ENCODE measurements at places on chromosomes 3 and 15.

DNA sequence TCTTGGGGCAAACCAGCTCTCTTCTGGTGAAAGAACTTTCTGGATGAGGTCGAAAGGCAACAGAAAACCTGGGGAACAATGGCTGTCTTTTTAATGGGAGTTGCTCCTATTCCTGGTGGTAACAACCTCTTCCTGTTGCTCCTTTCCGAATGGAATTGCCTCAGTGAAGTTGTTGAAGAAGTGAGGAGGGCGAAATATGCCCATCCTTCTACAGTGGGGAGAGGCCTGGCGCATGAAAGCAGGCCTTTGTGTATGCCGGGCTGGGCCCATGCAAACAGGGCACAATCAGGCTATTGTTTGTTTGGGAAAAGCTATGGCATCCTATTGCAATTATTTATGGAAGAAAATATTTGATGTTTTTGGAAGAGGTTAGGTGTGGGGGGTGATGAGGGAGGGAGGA, 166.9 kb downstream of the IGF1R start:
- DNase-seq = no peak

GRCh38 chr15:58396181-58396580, 35.6 kb upstream of the LIPC start:
- no peak for DNase-seq

- DNase-seq = no peak
These were observed 810.2 kb upstream of the ALCAM start for GRCh38 chr3:104556372-104557078.

DNA sequence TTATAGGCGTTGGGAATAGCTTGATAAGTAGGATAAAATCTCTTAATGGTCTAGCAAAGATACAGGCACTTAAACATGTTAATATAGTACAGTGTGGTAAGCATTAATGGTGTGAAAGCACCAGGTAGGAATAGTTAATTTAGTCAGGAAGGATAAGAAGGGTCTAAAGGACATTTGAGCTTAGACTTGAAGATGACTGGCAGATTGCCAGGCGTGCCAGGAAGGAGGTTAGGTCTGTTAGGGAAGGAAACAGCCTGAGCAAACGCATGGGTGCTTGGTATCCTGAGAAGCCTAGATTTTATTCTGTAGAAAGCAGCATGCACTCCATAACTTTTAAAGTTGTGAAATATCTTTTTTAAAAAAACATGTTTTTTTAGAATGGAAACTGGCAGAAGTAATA, 17.7 kb downstream of the SEC62 start:
- DNase-seq = no peak

- no peak for DNase-seq
These were observed 113.9 kb downstream of the TMEM108 start for GRCh38 chr3:133152056-133152455.

GRCh38 chr3:143383421-143383820, 263.9 kb downstream of the CHST2 start:
- no peak for DNase-seq

GRCh38 chr15:69591905-69592508, 139.4 kb downstream of the RPLP1 start:
- DNase-seq = no peak

DNA sequence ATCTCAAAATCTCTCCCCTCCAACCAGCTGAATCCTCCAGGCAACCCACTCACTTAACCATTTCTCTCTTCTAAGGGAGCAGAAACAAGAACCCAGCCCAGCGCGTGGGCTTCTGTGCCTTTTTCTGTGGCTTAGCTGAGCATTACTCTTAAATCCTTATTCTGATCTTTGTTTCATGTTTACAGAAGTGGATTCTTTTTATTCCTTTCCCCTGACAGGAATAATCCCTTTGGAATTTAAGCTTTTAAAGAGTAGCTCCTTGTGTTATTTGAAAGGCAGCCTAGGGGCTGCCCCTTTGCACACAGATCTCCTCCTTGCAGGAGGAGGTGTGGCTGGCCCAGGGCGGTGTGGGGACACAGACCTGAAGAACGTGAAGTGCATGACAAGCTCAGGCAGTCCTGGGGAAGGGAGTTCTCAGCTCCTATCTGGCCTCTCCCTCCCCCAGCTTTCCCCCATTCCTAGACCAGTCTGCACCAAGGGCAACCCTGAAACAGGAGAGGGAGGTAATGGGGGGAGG, 77.1 kb upstream of the UBE2E1 start:
- DNase-seq = no peak

DNA sequence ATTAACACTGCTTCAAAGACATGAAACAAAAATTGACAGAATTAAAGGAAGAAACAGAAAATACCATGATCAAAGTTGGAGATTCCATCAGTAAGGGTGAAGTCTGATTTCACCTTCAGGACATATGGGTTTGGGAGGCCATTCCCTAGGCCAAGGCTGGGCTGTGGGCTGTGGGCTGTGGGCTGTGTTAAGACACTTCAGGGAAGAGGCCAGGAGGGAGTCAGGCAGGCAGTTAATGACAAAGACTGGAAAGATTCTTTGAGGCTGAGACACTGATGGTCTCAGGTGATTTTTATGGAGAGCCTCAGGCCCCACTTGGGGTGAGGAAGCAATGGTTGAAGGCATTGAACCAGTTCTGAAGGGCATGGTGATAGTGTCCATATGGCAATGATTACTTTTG, 57.5 kb downstream of the MAGEF1 start:
- DNase-seq = no peak

DNA sequence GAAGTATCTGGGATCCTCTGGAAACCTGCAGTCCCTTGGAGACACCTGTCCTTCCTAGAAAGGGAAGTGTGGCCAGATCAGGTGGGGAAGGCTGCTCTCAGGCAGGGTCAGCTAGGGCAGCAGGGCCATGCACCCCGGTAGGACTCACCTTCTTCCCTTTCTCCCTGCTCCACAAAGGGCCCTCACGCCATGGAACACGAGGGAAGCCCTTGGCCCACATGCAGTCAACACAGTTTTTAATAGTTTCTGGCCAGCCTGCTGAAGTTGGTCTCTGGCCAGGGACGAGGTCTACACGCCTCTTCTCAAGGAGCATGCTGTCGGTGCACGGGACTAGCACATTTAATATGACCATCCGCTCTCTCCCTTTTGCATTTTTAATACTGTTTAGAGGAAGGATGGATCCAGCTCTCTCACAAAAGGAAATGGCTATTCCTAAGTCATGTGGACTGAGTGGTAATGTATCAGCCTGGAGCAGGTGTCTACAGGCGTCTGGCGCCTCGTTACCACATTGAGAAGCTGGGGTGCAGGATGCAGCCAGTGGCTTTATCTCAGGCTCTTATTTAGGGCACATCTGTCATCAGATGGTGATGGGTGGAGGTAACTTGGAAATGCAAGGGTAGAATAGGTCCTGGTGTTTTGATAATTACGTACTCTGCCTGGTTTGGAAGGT, 153.9 kb downstream of the KLF13 start:
- DNase-seq = no peak

- no peak for DNase-seq
These were observed 47.3 kb downstream of the WWTR1 start for GRCh38 chr3:149610351-149611105.

- DNase-seq = no peak
These were observed 213.9 kb upstream of the PFN2 start for GRCh38 chr3:150184426-150185071.

DNA sequence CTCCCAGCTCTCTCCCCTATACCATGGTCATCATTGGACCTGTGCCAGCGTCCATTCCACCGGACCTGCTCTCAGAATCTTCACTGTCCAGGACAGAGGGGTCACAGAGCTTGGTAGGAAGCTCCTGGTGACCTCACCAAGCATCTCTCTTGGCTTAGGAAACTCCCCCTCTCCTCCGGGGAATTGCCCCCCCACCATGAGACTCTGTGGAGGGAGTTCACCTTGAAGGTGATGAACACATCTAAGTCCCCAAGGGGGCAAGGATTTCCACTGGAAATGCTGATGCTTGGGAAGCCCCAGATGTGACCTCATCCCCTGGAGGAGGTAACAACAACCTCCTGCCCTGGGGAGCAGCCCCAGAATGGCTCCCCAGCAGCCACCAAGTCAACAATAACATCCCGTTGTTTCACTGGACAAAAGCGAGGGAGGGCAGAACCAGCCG, 3.2 kb downstream of the SEMA7A start:
- DNase-seq = no peak

- DNase-seq = no peak
These were observed 33.2 kb downstream of the PML start for GRCh38 chr15:74027688-74028087.

GRCh38 chr3:175526191-175526590, 667.1 kb downstream of the NAALADL2 start:
- no peak for DNase-seq

DNA sequence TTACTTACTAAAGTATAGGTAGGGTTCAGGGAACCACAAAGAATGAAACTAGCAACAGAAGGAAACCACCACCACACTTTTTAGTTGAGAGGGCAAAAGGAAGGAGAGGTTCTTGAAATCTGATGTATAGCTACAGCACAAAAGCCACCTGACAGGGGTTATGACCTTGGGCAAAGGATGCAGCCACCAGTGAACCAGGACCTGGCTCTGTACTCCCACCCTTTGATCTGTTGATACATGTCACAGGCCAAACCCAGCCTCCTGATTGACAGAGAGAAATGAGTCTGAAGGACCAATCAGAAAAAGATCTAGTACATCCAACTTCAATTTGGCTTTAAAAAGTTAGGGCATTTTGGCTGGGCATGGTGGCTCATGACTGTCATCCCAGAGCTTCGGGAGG, 20.0 kb upstream of the BLM start:
- DNase-seq = no peak

DNA sequence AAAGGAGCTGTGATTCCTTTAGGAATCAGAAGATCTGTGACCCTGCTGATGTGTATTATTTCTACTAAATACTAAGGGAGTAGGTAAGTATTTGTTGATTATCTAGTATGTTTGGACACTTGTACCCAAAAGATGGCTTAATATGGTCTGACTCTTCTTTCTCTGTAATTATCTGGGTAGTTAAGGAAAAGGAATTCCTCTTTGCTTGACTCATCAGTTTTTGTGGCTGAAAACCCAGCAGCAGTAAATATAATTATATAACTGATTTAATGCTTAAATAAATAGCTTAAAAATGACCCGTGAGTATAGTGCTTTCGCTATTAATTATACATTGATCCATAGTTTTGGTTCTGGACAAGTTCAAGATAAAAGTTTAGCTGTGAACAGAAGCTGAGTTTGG, 155.8 kb downstream of the LRTM1 start:
- DNase-seq = no peak

GRCh38 chr3:131694376-131694775, 191.6 kb upstream of the MRPL3 start:
- DNase-seq = no peak

GRCh38 chr3:185504636-185505035, 5.8 kb upstream of the TMEM41A start:
- DNase-seq = no peak

- no peak for DNase-seq
These were observed 207.8 kb downstream of the NTRK3 start for GRCh38 chr15:88048755-88049154.

DNA sequence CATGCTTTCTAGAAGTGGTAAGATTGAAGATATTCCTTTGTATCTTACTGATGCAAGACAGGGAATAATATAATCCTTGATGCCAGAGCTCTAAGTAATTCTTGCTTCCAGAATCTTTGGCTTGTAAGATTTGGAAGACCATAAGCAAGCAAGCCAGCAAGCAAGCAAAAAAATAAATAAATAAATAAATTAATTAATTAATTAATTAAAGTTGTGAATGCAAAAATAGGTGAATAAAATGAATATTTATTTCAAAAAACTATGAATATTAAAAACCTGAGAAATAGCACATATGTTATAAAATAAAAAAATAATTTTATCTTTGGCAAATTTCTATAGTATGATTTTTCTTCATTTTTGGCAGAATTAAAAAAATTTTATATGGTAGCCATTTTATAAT, 750.2 kb upstream of the ARRDC4 start:
- DNase-seq = no peak

- no peak for DNase-seq
These were observed 217.9 kb downstream of the THSD4 start for GRCh38 chr15:71333136-71333700.

DNA sequence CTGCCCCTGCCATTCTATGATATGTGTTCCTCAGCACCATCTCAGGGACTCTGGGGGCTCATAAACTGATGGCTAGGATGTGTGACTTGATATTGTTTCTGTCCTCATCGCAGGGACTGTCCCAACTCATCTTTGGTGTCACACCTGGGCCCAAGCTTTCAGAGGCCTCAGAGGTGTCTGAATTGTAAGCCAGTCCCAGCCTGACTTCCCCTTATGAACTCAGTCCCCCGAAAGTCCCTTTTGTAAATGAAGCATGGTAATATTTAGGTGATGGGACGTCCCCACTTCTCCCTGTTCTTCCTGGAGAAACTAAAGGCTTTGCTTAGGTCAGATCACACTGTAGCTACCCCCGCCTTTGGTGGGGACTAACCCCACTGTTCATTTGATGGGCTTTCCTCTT, 142.4 kb upstream of the TLE3 start:
- no peak for DNase-seq

- no peak for DNase-seq
These were observed 41.5 kb upstream of the RAB6B start for GRCh38 chr3:133937061-133937686.

DNA sequence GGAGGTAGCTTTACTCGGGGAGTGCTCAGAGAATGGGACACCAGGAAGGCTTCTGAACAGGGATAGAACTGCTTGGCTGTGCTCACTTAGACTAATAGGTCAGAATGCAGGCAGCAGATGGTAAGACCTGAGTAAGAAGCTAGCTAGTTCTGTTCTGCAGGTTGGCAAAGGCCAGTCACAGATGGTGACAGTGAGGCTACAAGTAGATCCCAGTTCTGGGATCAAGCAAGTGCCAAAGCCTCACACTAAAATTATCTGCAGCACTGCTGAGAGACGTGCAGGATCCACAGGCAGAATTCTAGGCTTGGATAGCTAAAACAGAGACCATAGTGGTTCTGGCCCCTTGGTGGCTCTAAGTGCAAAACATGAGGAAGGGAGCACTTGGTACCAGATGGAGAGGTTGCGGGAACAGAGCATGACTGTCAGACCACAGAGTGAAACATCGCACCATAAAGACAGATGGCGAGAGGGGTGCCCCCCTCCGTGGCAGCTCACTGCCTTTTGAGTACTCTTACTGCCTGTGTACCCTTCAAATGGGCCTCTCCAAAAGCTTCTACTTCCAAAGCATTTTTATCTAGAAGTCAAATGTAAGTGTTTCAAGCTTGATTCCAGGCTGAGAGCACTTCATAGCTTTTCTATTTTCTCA, 3.6 kb upstream of the GLCE start:
- no peak for DNase-seq
